ENCODE measurements at places on chromosomes 7 and 10. TPM values are rescaled to one million over a fixed set of nuclear protein-coding genes. Genes with fewer than 3 reads are reported as not detected.

The TBL2 gene
- 54.2 TPM for total RNA-seq

The H2BK1 gene
- not detected for total RNA-seq

The PAPOLB gene
- not detected for total RNA-seq

The CALY gene
- total RNA-seq, result 0.77 TPM

The GSAP gene
- total RNA-seq, result 1.8 TPM

The MYL10 gene
- total RNA-seq, result not detected

The WDR37 gene
- 8.0 TPM for total RNA-seq

The RAPGEF5 gene
- 0.12 TPM for total RNA-seq

The TAS2R39 gene
- total RNA-seq, result not detected

The MET gene
- total RNA-seq, result 96.4 TPM

The ZEB1 gene
- 10.5 TPM for total RNA-seq

The ADAM22 gene
- total RNA-seq, result 0.25 TPM

The TUBAL3 gene
- total RNA-seq, result 0.48 TPM

The OR2A7 gene
- total RNA-seq, result not detected

The CCDC146 gene
- total RNA-seq, result 0.41 TPM

The HYAL4 gene
- total RNA-seq, result not detected

The ANXA8L1 gene
- total RNA-seq, result 95.5 TPM

The OR2A42 gene
- not detected for total RNA-seq

The NFE2L3 gene
- 11.7 TPM for total RNA-seq

The EVX1 gene
- not detected for total RNA-seq

The IDI2 gene
- total RNA-seq, result not detected

The SPDYE16 gene
- not detected for total RNA-seq

The NUDT1 gene
- 103 TPM for total RNA-seq

The TACC2 gene
- total RNA-seq, result 92.5 TPM

The VAX1 gene
- total RNA-seq, result 1.7 TPM

The HIPK2 gene
- 23.3 TPM for total RNA-seq

The GJD4 gene
- not detected for total RNA-seq

The OPN1SW gene
- not detected for total RNA-seq

The SFXN4 gene
- 50.6 TPM for total RNA-seq

The SLC18A3 gene
- total RNA-seq, result not detected

The RET gene
- total RNA-seq, result 1.1 TPM

The ADAM8 gene
- total RNA-seq, result 4.3 TPM

The EPHA1 gene
- total RNA-seq, result not detected

The BTBD16 gene
- 0.41 TPM for total RNA-seq

The OR2F1 gene
- total RNA-seq, result not detected

The JAZF1 gene
- total RNA-seq, result 7.2 TPM

The OR2A5 gene
- not detected for total RNA-seq

The AFAP1L2 gene
- 27.0 TPM for total RNA-seq

The SFTPA1 gene
- total RNA-seq, result not detected

All from A549 treated with RU486 at 1 μM for 4 hours (cell line).